ENCODE measurements at places on chromosomes 4 and X.

DNA sequence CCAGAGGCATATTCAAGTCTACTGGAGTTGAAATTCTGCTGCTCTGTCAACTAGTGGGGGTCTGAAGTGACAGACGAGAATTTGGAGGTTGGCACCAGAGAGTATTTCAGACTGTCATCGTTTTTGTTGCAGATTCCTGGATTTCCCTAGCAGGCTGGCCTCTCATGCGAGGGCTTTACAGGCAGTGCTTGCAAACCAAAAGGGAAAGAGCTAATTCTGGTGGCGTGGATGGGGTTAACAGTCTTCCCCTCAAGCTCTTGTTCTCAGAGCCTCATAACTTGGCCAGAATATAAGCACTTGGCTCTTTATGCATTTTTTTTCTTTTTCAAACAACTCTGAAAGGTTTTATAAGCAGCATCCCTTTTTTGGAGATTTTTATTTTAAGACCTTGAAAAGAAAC lies at the start of gene SPARCL1:
SPARCL1 (minus strand) TSS at position 190 of the 400 bp plus-strand sequence. CDS start 29,802 bp downstream, outside the sequence.
- no peak for DNase-seq

DNA sequence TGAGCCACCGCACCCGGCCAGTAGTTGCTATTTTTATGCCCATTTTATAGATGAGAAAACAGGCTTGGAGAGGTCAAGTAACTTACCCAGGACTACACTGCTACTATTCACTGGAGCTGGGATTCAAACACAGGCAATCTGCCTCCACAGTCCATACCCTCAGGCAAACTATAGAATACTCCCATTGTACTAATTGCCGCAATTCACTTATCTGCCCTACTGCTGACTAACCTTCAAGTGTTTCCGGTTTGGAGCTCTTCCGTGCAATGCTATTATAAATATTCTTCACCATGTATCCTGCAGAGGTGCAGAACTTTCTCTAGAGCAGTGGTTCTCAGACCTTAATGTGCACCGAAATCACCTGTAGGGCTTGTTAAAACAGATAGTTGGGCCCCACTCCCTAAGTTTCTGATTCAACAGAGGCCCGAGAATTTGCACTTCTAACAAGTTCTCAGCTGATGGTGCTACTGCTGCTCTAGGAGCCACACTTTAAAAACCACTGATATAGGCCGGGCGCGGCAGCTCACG lies 1.9 kb upstream of the G3BP2 start:
- DNase-seq = no peak

DNA sequence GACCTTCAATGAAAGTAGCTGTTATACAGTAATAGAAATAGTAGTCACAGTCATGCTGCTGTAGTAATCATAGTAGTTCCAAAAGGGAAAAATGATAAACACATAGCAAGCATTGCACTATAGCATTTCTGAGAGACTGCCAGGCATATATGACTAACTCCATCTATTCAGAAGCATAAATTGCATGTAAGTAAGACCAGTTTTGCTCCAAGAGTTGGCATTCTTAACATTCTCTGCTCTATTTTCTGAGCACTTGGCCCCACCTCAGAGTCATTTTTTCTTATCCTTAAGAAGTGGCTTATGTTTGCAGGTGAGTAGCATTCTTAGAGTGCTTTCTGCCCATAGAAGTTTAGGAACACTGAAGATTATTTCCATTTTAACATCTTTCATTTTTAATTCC lies 490.3 kb upstream of the TECRL start:
- no peak for DNase-seq

DNA sequence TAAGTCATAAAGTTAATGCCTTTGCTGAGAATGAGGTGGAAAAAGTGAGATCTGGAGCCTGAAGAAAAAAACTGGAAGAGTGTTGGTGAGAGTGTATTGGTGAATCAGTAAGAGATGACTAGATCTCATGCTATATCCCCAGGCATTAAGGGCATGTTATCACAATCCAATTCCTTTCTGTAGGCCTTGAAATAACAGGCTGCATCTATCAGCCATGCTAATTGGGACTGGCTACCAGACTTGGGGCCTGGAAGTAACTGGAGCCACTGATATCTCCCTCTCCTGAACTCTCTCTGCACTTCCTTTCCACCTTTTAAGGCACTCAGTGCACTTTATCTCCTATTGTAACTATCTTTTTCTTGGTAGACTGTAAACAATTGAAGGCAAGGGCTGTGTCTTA lies 88.8 kb upstream of the HPRT1 start:
- DNase-seq = no peak

GRCh38 chrX:46251755-46252154 lies 293.5 kb downstream of the ZNF674 start:
- DNase-seq = no peak

- peak; percentile 89 for DNase-seq
Observed at GRCh38 chr4:37008199-37008598, 236.3 kb upstream of the NWD2 start.

DNA sequence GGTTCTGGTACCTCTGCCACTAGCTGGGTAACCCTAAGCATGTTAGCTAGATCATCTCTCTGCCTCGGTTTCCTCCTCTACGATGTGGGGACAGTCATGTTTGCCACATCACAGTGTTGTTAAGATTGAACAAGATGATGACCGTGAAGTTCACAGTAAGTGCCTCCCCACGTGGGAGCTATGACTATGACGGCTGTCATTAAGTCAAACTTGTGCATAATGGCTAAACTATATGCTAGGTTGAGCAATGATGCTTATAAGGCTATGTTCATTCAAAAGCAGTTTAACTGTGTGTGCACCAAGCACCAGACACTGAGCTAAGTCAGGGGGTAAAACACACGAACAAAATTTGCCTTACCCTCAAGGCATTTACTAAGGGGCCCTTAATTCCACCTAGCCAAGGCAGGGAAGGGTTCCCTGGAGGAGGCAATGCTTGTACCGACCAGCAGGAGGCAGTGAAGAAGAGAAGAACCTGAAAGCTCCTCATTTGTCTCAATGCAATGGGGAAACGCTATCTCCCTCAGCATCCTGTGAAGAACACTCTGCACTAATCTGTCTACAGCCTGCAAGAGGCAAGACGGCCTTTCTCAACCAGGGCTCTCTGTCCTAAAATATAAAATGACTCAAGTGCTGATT lies 52.9 kb downstream of the MAP7D2 start:
- no peak for DNase-seq

- no peak for DNase-seq
Observed at GRCh38 chrX:47200385-47201150, 6.9 kb downstream of the UBA1 start.

DNA sequence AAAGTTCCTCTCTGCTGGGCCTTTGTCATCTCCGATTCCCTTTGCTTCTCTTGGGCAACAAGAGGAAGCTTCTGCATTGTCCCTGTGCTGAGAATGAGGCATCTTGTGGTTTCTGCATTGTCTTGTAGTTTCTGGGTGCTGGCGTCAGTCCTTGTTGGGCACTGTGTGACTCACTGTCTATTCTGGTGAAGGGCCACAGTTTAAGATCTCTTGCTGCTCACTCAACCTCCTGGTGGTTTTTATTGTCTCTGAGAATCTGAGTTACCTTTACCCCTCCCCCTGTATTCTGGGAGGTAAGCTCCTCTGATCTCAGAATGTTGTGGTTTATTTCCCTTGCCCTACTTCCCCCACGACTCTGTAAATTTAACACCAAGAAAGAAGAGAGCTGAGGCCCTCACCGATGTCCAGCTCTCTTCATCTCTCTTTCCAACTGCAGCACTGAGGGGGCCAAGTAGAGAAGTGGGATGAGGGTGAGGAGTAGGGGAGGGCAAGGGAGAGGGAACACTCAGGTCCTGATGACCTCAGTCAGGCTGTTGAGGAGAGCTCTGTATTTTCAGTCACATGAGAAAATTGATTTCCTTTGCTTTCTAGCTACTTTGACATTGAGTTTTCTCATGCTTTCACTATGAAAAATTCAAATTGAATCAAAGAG lies 441.6 kb upstream of the PITX2 start:
- no peak for DNase-seq

- DNase-seq = peak; percentile 42
Observed at GRCh38 chrX:8726031-8726652, 5.8 kb downstream of the ANOS1 start.

DNA sequence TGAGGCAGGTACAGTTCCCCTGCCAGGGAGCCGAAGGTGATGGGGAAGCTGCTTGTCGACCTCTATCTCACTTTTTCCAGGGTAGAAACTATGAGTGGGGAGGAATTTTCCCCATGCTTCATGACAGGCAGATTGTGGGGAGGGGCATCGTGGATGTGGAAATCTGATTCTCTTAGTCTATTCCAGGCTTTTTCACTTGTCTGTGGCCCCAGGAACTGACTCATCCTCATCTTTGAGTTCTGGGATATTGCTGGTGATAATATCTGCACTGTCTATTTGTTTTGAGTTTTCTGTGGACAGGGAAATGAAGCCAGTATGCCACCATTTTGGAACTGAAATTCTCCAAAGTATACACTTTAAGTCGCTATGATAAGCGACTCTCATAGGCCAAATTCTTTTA lies 7.6 kb upstream of the TLR2 start:
- DNase-seq = no peak

GRCh38 chr4:167868163-167868562 lies 224.2 kb upstream of the ANXA10 start:
- DNase-seq = no peak

DNA sequence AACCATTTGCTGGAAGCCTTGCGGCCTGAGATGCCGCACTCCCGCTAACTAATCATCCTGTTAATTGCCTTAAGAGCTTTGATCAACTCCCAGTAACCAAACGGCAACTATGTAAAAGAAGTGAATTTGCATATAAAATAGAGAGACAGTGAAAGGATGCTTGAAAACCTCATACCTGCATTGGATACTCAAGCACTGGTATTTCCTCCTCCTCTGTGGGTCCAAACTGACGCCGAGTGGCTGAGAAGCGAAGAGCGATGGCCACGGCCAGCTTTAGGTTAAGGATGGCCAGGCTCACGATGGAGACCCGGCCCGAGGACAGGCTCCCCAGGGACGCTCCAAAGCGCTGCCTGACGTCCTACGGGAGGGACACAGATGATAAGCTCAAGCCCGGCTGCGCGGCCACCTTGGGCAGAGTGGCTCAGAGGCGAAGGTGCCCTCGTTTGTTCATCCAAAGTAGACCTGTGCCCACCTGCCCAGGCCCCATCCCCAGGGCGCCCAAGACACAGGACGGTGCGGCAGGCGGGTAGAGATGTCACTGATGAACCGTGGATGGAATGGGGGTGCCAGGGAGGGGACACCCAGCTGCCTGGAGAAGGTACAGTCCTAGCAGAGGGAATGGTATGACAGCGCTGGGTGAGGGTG lies 43.6 kb downstream of the ACOX3 start:
- DNase-seq = no peak

GRCh38 chrX:7316280-7316679 lies 168.3 kb upstream of the PUDP start:
- DNase-seq = no peak

GRCh38 chrX:88828011-88828410 lies 81.0 kb downstream of the CPXCR1 start:
- DNase-seq = no peak

- no peak for DNase-seq
Observed at GRCh38 chr4:67918428-67918827, 34.6 kb upstream of the TMPRSS11D start.

DNA sequence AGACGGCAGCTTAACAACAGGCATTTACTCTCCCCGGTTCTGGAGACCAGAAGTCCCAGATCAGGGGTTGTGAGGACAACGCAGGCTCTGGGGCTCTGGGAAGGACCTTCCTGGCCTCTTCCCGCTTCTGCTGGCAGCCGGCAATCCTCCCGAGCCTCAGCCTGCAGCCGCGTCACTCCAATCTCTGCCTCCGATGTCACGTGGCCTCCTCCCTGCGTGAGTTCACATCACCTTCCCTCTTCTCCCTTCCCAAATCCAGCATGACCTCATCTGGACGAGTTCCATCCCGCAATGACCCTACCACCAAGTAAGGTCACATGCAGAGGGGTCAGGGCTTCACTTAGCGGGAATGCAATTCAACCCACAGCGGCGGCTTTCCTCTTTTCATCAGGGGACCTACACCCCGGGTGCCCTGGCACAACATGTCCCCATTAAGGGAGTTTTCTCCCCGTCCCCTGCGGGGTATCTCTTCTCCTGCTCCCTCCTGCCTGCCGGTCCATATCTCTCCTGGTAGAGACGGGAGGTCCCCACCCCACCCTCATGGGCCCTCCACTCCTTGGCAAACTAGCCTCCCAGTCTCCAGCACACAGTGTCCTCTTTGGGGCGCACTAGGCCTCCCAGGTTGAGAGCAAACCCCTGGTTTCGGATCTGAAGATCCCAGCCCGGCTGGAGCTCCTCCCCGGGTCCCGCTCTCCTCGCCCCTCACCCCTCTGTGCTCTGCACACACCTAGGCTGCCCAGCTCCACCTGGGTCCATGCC lies 25.5 kb downstream of the ABLIM2 start:
- DNase-seq = no peak

- DNase-seq = no peak
Observed at GRCh38 chr4:23779839-23780238, 110.0 kb downstream of the PPARGC1A start.

- no peak for DNase-seq
Observed at GRCh38 chrX:105701310-105702052, 120.9 kb upstream of the NRK start.

- no peak for DNase-seq
Observed at GRCh38 chr4:34767407-34767806, 1476.9 kb downstream of the ARAP2 start.

GRCh38 chr4:31598639-31599038 lies 878.5 kb downstream of the PCDH7 start:
- DNase-seq = no peak

DNA sequence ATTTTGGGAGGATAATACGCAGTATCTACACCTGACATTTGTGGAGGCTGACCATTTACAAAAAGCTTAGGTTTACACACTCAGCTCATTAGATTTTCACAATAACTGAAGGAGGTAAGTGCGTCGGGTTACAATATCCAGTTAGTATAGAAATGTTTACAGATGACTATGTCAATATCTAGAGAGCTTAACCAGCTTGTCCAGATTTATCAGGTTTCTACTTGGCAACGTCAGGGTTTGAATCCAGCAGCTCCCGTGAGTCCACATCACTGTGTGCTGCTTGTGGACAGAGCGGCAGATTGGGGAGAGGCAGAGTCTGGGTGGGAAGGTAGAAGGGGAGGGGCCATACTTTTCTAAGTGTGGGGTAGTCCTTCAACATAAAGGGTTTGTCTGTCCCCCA lies 28.3 kb downstream of the ARHGAP10 start:
- DNase-seq = peak; percentile 35

DNA sequence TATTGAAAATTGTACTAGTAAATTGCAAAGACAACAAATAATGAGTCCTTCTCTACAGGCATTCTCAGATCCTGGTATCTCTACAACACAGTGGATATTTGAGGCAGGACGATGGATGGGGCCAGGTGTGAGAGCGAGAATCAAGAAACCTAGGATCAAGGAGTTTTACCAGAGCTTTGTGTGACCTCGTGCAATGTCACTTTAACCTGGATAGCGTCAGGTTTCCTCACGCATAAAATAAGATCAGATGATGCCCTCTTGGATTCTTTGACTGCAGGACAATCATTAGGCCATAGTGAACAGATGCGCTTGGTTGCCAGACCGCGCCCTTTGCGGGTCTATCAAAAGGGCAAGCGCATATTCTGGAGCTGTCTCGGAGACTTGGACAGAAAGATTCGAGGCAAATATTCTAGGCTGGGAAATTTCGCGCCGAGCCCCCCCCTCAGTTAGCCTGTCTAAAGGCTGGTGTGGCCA lies 66.6 kb downstream of the FBXO8 start:
- DNase-seq = no peak

- DNase-seq = no peak
Observed at GRCh38 chr4:23956601-23957364, 66.9 kb upstream of the PPARGC1A start.

Measured in SHP77 treated with DMSO at 0.1 percent for 48 hours (cell line).